Neural crest cell (in vitro differentiated cells): ENCODE measurements at places on chromosomes 12 and 14.

DNA sequence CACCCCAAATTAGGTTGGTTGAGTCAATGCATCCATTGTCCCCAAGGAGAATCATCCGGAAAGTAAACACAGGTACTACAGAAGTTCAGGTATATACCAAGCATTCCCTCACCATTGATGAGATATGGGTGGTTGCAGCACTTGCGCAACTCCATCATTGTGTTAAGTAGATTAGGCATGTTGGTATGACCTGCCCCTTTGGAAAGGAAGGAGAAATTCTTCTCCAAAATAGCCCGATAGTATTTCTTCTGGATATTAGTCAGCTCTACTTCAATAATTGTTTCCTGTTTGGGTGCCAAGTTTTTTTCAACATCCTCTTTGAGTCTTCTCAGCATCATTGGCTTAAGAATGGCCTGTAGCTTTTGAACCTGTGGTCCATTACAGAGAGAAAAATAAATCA, 21.3 kb upstream of the SUPT16H start:
- no peak for DNase-seq

GRCh38 chr12:53927220-53928029, 11.2 kb upstream of the HOXC13 start:
- no peak for DNase-seq

DNA sequence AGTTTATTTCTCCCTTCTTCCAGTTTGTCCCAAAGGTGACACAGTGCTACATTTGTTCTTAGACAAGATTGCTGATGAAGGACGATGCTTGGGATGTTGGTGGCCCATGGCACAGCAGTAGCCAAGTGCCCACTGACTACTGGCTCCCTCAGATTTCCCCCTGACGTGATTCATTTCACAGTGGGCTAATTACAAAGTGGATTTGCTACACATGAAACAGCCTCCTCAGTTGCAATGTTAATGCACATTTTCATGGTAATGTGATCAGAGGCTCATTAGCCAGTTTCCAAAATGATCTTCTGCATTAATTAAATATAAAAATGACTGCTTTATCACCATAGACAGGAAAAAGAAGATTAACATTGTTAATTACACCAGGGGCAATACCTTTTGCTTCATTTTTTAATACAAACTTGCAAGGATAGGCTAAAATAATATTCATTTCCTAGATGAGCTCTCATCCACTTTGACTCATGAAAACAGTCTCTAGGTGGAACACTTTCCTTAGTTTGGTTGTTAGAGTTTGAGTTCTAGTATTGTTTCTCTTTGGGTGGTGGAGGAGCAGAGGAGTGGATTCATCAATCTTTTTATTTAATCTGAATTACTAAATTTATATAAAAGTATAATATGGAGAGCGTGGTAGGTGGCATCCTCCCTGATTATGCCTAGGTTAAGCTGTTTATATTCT, 250.9 kb downstream of the PDZRN4 start:
- DNase-seq: no peak

DNA sequence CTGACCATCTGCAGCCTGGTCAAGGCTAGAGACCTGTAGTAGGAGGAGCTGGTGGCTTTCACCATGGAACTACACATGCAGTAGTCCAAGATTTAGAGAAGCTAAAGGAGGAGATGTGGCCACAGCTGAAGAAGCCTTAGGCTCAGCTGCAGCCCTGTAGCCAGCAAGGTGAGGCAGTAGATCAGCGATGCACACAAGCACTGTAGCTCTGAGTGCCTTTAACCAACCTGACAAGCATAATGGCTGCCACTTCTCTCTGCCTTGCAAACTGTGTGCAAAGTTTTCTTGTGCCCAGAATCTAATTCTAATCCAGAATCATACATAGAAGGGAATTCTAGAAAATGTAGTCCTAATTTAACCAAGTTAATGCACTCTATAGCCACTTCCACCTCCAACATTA, 159.0 kb upstream of the ARID2 start:
- no peak for DNase-seq

DNA sequence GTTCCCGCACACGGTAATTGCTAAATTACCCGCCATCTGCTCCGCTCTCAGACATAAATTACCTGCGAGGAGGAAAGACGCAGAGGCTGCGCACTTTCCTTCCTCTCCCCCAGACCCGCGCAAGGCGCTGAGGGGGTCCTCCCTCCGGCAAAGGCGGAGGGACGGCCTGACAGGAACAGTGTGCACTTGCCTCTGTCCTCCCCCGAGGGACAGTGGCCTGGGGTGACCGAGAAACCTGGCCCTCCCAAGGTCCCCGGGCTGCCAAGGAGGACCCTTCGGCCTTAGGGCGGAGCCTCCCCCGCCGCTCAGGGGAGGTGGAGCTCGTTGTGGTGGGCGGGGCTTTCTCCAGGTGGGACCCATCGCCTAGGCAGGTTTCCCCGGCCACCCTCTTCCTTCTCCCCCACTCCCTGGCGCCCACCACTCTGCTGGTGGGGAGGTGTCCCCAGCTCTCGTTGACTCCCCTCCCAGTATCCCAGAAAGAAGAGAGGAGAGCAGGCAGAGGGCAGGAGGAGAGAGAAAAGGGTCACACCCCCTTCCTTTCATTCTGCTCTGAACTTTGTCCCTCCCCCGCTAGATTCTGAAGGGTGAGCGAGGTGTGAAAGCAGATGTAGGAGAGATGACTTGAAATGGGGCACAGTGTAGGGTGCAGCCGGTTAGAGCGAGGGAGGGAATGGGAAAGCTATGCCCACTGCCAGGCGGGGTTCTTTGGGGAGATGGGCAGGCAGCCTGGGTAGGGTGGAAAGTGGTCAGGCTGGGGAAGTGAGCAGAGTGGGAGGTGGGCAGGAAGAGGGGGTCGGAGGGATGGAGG, 11.4 kb upstream of the CALCOCO1 start:
- no peak for DNase-seq

DNA sequence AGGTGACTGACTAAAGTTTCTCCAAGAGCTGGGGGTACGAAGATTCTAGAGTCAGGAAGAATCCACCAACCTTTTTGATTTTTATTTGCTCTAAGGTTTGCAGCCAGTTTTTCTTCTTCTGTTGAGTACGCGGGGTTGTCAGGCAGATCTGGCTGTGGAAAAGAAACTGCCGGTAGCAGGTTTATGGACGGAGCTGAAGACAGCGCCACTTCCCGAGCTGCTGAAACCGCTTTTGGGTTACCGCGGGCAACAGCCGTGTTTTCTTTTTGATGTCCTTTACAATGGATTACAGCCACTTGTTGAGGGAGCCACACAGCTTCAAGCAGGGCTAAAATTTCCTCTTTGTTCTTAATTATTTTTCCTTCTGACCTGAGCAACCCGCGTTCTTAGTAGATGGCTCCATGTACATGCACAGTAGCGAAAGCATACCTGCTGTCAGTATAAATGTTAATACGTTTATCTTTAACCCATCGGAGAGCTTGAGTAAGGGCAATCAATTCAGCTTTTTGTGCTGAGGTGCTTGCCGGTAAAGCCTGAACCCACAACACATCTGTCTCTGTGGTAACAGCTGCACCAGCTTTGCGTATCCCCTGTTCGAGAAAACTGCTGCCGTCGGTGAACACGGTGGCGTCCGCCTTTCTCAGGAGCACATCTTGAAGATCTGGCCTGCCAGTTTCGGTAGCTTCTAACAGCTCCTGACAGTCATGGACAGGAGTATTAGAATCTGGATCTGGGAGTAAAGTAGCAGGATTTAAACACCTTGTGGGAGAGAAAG, 674.3 kb downstream of the TMEM121 start:
- DNase-seq: no peak

DNA sequence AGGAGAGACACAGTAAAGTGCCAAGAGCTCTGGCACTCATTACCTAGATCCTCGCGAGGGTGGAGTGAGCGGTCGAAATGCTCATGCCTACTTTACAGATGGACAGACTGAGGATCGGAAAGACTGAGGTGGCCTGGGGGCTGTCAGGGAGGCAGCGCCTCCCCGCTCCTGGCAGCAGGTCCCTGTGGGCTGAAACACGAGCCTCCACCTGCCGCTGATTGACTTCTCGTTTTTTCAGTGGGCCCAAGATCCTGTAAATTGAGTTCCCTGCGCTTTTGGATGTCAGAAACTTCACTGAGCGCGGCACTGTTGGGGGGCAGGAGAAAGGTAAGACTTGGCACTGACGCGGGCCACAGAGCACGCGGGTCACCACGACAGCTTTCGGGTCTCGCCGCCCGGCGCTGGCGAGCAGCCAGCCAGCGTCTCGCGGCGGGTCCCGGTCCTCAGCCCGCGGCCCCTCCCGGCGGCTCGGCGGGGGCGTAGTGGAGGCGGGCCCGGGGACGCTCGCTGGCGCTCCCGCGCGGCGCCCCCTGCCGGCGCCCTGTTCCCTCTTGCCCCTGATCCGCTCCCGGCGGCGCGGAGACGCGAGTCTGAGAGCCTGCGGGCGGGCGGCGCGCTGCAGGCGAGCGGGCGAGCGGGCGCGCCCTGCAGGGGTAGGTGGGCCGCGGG, 552 bp upstream of the SCN8A start:
- peak; percentile 87 for DNase-seq

- no peak for DNase-seq
These were observed 18.6 kb downstream of the PELI2 start for GRCh38 chr14:56136571-56137452.

- DNase-seq: no peak
These were observed 17.1 kb downstream of the SEC23A start for GRCh38 chr14:39085933-39086332.

- no peak for DNase-seq
These were observed 32.7 kb upstream of the SELPLG start for GRCh38 chr12:108666401-108666881.

- no peak for DNase-seq
These were observed 862 bp downstream of the KLRB1 start for GRCh38 chr12:9606736-9607372.

GRCh38 chr12:110744601-110745264, 2.0 kb upstream of the PPP1CC start:
- no peak for DNase-seq

- DNase-seq: no peak
These were observed 196.9 kb downstream of the KITLG start for GRCh38 chr12:88383405-88383804.

GRCh38 chr14:74867673-74868072, 8.3 kb downstream of the PROX2 start:
- DNase-seq: no peak

GRCh38 chr12:59084511-59085375, 164.4 kb upstream of the LRIG3 start:
- DNase-seq: peak; percentile 9

DNA sequence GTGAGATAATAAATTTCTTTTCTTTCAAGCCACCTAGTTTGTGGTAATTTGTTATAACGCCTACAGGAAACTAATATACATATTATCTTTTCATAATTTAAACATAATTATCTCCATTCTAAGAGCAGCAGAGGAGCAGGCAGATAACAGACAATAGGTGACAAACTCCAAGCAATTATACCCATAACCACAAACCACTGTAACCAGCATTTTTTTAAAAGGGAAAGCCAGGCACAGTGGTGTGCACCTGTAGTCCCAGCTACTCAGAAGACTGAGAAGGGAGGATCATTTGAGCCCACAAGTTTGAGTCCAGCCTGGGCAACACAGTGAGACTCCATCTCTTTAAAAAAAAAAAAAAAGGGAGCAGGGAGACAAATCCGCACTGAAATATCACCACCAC, 54.9 kb downstream of the ATF7 start:
- no peak for DNase-seq

DNA sequence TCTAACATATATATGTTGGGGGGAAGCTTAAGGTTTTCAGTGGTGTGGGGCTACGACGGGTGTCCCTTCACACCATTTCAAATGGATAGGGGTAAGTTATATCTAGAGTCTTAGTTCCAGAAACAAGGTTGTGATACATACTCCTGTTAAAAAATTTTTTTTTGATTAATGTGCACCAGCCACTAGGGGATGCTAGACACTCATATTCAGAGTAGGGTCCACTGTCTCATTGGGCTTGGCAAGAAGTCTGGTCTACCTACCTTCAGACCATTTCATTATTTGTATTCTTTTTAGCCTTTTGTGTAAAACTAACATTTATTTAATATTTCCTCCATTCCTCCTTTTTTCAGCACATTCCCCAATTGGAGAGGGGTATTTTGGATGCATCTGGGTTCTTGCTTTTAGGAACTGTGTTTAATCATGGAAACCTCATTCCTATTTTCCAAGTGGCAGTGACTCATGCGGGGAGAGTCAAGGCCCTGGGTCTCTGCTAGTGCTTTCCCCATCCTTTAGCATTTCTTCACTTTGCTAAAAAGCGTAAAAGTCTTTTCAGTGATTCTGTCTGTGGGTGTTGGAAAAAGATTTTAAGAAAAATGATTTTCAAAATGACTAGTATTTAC, 33.4 kb downstream of the ANO4 start:
- peak; percentile 1 for DNase-seq

DNA sequence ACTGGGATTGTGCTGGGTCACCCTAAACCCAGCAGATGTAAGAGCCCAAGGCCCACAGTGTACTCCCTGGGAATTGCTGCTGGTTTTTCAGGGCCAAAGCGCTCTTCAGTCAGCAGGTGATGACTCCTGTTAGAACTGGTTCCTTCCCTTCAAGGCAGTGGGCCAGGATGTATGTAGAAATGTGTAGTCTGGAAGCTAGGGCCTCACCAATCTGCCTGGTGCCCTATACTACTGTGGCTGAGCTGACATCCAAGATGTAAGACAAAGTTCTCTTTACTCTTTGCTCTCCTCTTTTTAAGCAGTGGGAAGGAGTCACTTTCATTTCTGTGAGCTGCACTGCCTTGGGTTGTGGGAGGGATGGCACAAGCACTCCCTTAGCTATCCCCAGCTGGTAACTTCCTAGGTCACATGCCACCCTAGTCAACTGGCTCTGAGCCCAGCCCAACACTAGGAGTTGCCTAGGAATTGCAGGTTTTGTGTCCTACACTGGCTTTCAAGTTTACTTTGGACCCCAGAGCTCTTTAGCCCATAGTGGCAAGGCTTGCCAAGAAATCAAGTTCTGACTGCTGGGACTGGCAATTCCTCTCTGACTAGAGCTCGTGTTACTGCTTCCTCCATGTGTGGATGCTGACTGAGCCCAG, 249.2 kb downstream of the C12orf50 start:
- DNase-seq: no peak

GRCh38 chr12:32455607-32456071, 56.3 kb downstream of the FGD4 start:
- peak; percentile 23 for DNase-seq

DNA sequence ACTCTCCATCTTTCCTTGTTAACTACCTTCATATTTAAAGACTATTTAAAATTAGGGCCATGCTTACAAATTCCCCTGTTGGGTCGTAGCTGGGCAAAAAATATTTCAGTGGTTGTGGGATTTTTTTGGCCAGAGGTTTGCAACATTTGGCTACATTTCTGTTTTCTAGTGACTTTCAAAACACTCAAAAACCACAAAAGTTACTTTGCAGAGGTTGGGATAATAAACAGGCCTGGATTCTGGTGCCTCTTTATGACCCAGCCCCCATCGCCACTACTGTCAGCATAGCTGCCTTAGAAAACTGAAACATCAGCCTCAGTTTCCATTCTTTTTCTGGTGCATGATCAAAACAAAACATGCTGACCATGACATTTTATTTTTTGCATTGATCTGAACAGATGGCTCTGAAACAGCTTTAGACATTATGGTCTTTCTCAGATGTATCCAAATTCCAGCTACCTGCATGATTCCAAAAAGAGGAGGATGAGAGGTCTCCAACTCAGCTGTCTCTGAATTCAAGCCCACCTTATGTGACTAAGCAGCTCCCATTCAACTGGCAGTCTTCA, 5.2 kb downstream of the DPF3 start:
- DNase-seq: no peak
